ENCODE measurements at places on chromosomes 2 and 18.

DNA sequence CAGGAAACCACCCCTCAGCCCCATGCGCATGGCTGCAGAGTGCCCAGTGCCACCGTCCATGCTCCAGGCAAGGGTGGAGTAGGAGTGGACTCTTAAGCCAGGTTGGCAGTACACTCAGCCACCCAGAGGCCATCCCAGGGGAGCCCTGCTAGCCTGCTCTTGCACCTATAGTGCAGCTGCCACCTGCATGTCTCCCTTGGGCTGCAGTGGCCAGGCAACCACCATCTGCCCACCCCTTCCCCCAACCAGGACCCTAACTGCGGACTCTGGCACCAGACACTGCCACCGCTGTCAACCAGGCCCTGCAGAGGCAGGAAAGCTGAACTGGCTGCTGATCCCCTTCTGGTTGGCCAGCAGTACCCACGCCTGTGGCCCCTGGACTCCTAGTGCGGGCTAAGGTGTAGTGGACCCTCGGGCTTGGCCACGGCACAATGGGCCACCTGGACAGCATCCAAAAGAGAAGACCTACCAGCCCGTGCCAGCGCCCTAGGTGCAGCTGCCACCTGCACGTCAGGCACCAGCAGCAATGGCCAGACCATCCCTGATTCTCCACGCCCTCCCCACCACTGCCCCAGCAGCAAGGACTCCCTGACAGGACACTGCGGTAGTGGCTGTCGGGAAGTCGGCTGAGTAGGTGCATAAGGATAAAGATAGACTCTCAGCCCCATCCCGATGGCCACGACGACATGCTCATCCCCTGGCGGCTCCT lies 72.8 kb downstream of the RPIA start:
- DNase-seq: no peak

DNA sequence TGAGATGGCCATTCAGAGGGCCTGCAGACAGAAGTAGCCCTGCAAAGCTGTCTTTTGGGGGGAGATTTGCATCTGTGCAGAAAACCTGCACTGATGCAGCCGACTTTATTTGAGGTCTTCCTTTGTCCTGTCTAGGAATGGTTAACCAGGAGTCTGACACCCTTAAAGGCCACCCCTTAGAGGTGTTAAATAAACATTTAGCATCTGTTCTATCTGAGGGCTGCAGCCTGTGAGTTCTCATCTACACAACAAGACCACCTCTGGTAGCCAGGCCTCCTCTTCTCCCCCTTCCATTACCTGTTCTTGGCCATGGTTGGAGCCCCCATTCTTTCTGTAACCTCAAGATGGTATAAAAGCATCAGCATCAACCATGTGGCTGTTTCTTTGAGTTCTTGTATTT lies 214.4 kb upstream of the HS6ST1 start:
- DNase-seq: no peak

DNA sequence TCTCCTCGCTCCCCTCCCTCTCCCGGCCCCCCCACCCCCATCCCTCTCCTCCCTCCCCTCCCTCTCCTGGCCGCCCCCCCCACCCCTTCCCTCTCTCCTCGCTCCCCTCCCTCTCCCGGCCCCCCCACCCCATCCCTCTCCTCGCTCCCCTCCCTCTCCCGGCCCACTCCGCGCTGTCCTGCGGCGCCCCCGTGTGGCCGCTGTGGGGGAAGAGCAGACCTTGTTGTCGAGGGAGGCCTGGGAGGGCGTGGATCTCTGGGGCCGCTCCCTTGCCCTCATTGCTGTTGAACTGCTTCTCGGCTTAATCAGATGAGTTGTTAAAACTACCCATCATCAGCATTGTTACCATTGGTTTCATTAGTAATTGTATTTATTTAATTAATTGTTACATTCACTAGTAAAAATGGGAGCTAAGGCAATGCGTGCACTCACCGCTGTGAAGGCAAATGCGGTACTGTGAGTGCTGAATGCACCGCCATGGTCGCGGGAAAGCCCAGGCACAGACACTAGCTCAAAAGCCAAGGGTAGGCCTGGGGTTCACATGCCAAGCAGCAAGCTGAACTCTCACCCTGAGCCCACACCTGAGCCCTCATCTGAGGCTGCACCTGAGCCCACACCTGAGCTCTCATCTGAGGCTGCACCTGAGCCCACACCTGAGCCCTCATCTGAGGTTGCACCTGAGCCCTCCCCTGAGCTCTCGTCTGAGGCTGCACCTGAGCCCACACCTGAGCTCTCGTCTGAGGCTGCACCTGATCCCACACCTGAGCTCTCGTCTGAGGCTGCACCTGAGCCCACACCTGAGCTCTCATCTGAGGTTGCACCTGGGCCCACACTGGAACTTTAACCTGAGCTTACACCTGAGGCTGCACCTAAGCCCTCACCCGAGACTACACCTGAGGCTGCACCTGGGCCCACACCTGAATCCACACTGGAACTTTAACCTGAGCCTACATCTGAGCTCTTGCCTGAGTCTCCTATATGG lies 8.8 kb downstream of the RTP5 start:
- DNase-seq: peak; percentile 76

DNA sequence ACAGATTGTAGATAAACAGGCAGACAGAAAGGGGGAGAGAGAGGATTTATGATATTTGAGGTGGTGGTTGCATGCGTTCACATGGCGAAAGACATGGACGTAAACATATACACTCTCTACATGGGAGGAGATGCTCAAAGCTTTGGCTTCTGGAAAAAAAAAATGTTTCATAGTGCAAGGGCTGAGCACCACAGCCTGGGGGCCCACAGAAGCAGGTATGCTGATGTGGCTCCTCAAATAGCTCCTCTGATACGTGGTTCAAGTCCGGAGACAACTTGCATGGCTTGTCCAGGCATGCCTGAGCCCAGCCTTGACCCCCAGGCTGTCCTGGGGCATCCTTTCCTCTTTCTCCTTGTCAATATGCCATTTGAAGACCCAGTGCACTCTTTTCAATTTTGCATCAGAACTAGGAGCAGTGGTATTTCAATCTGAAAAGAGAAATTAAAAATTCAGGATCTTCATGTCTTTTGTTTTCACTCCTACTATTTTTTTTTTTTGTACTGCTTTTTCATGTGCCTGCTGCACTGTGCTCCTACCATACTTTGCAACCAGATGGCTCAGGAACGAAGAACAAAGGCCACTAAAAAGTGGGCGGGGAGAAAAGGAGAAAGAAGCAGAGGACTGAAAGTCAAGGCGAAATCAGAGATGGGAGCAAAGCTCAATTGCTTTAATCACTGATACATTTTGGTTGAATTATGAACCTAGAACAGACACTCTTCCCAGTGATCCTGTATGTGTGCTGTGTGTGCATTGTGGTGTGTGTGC lies 495.7 kb upstream of the TCF4 start:
- no peak for DNase-seq

DNA sequence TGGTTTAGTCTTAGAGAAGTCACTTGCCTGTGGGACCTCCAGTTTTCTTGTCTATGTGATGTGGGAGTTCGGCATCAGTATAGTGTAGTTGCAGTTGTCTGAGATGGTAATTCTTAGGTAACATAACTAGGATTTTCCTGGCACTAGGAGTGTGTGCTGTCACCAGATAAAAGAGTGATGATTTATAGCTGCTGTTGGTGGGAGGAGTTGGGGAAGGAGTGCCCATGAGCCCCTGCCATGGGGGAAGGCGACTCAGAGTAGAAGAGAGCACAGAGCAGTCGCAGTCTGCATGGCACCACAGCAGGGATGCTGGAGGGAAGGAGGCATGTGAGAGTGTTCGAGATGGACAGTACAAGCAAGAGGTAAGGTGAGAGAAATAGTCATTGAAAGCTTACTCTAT lies 38.7 kb downstream of the ATP9B start:
- no peak for DNase-seq

GRCh38 chr2:30267161-30267975 lies 36.0 kb downstream of the LBH start:
- no peak for DNase-seq

DNA sequence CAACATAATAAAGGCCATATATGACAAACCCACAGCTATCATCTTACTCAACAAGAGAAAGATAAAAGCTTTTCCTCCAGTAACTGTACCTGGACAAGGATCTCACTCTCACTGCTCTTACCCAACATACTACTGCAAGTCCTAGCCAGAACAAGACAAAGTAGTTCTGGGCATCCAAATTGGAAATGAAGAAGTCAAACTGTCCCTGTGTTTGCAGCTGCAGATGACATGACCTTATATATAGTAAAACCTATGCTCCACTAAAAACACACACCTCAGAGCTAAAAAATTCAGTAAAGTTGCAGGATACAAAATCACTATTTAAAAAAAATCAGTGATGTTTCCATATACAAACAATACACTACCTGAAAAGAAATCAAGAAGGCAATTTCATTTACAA lies 32.2 kb downstream of the USP34 start:
- DNase-seq: no peak

DNA sequence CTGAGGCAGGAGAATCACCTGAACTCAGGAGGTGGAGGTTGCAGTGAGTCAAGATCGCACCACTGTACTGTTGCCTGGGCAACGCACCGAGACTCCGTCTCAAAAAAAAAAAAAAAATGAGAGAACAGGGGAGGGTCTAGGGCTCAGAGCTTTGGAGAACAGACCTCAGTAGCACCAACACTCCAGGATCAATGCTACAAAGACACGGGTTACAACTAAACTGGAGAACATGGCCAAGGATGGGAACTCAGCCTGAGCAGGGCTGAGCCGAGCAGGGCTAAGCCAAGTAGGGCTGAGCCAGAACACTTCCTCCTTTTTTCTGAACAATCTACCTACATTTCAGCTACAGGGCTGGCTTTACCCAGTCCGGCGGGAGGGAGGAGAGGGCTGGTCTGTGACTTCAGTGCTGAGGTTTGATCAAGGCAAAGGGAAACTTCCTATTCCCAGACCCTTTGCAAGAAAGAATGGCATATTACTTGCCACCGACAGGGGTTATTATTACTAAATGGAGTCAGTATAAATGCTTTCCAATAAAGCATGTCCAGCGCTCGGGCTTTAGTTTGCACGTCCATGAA lies 2.9 kb upstream of the CASP8 start:
- no peak for DNase-seq

DNA sequence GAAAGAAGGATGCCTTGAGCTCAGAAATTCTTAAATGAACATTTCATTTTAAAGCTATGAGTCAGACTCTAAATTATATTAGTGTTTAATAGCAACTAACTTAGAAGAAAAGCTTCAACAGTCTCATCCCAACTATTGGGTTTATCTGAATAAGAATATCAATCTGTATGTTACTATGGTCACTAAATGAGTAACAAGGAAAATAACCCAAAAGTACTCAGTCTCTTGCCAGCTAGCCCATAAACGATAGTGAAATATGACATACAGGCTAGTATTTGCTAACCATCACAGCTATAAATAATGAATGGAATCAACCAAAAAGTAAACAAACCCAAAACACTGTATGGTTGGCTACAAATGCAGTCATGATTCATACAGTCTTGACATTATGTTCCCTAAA lies 174.9 kb downstream of the RAB3GAP1 start:
- no peak for DNase-seq

- no peak for DNase-seq
Observed at GRCh38 chr18:21164548-21165095, 53.0 kb upstream of the ROCK1 start.

GRCh38 chr2:23616630-23617029 lies 231.7 kb downstream of the KLHL29 start:
- no peak for DNase-seq

- no peak for DNase-seq
Observed at GRCh38 chr2:72115110-72116080, 32.3 kb downstream of the CYP26B1 start.

DNA sequence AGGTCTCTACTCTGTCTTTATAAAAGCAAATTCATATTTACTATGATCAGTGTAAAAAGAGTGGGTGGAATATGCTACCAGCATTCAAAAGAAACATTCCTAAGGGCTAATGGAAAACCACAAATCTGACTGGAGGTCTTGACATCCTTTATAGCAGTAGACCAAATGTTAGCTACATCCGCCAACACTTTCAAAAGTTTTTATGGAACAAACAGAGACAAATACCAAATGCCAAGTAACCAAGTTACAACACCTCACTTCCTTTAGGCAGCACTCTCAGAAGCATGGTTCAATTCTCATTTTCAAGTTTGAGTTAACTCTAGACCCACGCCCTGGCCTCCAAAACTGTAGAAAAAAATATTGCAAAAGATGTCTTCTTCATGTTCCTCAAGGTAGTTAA lies 78.3 kb upstream of the SETBP1 start:
- DNase-seq: no peak

DNA sequence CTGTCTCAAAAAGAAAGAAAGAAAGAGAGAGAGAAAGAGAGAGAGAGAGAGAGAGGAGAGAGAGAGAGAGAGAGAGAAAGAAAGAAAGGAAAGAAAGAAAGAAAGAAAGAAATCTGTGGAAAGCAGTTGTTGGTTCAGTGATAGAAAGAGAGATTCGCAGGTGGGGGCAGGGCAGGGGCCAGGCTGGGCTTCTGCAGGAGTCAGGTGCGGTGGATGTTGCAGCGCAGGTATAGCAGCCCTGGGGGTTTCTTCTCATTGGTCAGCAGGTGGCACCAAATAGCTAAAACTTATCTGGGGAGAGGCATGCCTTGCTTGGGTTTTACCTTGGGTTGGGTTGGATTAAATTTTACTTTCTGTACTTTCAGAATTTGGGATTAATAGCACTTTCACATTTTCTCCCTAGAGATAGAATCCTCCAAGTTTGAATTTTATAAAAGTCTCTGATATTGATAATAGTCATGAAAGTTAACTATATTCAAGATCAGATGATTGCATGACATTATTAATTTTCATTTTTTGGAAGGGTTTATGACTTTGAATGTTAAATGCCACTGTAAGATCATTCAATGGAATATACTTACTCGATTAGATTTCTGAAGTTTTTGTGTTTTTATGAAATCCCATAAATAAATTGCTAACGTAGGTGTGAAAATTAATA lies 66.6 kb downstream of the SPTBN1 start:
- peak; percentile 30 for DNase-seq

GRCh38 chr18:59054496-59055287 lies 85.0 kb upstream of the SEC11C start:
- no peak for DNase-seq

GRCh38 chr2:68620772-68621171 lies 22.6 kb upstream of the PROKR1 start:
- no peak for DNase-seq

DNA sequence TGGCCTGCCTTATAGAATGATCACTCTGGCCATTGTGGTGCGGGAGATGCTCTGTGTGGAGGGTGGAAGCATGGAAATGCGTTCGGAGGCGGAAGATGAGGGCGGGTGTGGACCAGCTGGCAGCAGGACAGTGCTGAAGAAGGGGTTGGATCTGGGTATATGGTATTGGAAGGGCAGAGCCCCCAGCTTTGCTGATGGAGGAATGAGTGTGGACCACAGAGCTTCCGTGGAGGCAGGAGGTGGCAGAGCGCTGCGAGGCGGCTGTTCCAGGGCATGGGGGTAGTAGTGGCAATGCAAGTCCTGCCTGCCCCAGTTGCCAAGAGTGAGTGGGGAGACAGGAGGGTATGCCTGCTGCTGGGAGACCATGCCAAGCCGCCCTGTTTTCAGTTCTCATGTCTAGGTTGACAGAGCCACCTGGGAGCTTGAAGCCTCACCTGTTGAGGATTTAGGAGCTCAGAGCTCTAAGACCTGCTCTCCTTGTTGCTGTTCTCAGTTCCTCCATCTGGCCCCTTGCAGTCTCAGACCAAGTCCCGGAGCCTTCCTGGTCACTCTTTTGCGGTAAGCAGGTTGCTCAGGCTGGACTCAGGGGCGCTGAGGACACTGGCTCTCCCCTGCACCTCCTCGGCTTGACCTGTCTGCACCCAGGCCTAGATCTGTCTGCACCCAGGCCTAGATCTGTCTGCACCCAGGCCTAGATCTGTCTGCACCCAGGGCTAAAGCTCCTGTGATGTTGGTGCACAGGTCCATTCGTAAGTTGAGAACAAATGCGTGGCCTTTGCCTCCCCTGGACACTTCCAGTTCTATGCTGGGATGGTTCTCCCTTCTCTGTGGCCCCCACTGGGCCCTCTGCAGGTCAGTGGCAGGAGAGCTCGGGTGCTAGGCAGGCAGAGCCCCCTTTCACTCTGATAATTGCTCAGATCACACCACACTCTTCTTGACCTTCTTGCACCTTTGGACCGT lies 290.5 kb upstream of the HS6ST1 start:
- no peak for DNase-seq

All from hindlimb muscle (tissue), 1 donor.